ENCODE measurements at places on chromosomes 7 and 10.
A peak's percentile ranks its signal among the peaks of the same experiment; 100 is the strongest.

GRCh38 chr7:151117565-151117964, 31.3 kb downstream of the AGAP3 start:
- no peak for DNase-seq

DNA sequence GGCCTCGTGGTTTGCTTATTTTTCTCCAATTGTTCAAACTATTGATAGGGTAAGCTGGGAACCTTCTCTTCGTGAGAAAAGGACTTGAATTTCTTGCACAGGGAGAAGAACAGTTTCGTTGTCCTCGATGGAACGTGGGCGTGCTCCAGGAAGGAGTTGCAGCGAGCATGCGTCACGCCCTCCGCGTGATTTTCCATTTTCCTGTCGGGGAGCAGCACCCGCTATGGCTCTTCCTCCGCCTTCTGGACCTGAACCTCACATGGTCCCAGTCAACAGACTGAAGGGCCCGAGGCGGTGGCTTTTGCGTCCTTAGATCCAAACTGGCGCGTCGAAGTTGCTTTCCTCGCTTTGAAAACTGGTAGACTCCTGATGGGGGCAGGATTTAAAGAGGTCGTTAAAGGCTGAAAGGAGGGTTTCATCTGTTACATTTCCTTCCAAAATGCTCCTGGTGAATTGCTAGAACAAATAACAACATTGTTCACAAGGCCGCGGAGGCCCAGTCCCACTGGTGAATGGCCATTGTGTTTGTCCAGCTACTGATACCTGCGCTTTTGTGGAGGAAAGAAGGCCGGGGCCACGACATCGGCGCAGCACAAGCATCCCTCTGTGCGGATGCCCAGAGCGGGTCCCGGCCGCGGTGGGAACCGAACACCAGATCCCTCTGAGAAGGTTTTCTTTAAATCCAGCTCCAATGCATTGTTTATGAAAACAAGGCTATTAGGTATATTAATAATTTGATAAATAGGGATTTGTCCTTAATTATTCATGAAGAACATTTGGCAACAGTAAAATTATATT, 75.9 kb downstream of the EBF3 start:
- no peak for DNase-seq

- DNase-seq, result no peak
Measured at GRCh38 chr10:34224639-34225038, 590.5 kb downstream of the PARD3 start.

GRCh38 chr7:97039374-97040065, 14.9 kb upstream of the DLX5 start:
- no peak for DNase-seq

DNA sequence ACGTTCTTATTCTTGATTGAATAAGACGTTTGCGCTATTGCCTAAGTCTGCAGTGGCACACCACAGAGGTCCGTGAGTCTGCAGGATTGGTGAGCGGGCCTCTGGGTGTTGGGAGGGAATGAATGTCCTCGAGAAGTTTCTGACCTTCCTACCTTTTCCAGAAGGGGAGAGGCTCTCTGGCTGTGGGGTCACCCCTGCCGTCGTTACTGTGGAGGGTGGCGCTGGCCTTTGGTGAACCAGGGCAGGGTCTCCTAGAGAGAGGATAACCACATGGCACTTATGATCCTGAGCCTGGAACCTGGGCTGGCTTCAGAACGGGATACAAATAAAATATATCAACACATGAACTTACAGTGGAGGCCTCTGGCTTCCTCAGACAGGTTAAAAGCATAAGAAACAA, 13.8 kb downstream of the IL15RA start:
- DNase-seq, result no peak

DNA sequence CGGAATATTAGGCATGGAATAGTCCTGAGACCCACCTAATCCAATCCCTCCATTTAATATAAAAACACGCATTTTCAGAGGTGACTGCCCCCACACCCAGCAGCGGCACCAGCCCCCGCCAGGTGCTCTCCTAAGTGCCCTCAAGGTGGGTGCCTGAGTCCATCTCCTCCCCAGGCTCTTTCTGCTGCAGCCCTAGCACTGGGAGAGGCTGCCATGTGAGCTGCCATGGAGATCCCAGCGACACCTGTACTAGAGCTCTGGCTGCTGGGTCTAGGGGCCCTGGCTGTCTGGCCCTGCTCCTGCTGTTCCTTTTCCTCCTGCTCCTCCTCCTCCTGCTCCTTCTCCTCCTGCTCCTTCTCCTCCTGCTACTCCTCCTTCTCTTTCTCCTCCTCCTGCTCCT, 191.1 kb upstream of the BMPER start:
- no peak for DNase-seq

- DNase-seq, result no peak
Measured at GRCh38 chr7:11615174-11615573, 216.8 kb downstream of the THSD7A start.

GRCh38 chr10:63922468-63923284, 401.5 kb downstream of the REEP3 start:
- DNase-seq, result no peak

DNA sequence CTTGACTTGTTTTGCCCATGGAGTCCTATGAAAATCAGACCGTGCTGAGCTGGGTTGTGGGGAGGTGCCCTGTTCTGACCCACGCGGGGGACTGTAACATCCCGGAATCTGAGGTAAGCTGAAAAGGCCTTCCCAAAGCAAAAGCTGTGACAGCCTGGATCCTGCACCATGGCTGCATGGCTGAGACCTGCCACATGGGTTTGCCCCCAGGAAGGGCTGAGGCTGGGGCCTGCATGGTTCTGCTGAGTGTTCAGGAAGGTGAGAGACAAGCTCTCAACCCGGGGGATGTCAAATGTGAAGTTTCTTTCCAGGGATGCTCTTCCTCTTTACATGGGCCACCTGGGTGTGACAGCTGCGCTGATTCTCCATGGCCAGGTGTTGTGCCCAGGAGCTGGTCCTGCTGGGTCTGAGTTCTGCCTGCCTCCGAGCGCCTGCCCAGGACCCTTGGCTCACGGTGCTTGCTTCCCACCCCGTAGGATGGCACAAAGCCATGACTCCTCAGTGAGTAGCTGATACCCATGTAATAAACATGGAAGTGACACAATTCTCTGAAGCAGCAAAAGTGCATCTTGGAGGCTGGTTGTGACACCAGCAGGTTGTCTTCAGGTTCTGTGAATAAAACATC, 58.3 kb downstream of the VIPR2 start:
- no peak for DNase-seq

GRCh38 chr7:105743351-105744090, 132.9 kb downstream of the ATXN7L1 start:
- DNase-seq, result no peak

DNA sequence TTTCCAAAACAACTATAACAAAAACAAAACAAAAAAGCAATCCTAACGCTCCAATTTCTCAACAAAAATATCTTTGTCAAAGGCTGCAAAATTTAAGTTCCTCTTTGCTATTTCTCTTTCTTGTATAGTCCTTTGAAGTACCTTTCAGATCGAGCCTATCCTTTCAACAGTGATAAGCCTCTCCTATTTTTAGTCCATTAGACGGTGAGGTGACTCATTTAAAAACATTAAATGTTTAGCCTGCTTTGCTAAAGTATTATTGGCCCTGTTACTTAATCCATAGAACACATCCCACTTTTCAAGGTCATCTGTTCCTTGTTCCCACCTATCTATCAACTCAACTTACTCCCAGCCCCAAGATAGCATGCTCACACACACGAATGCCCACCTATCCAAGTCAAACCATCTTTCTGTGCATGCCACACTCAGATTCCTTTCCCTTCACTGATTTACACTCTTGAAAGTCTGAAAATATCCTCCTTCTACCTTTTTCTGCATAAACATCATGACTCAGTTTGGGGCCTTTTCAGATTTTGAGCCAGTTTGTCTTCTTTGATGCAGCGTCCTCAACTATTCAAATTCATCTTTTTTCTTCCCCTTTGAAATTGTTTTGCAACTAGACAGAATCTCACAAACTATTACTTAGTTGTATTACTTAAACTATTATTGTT, 224.9 kb upstream of the TMEM229A start:
- no peak for DNase-seq

GRCh38 chr7:20260223-20260622, 43.0 kb upstream of the MACC1 start:
- peak; percentile 83 for DNase-seq

GRCh38 chr10:24556126-24556749, 167.4 kb downstream of the ARHGAP21 start:
- DNase-seq, result no peak

DNA sequence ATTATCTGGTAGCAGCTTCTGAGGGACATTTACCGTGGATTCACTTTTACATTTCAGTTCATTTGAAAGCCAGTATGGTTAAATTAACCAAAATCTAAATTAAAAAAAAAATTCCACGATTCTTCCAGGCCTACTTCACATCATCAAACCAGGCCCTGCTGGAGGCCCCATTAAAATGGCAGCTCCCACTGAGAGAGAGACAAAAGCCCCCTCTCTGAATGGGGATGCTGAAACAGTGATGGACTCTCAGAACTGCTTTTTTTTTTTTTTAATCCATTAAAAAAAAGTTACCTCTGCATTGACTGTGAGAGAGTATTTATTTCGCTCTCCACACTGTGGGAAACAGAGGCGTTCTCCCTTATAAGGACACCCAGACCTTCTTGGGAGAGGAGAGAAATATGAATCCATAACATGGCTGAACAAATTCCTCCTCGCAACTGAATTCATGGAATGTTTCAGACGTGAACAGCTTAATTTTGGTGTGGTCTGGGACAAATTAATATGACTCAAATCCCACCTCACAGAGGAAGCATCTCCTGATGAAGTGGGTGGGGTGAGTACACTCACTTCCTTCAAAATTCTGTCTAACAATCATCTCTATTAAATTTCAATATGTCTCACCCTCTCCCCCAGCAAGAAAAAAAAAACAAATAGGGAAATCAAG, 73.5 kb downstream of the SAMD9 start:
- no peak for DNase-seq

DNA sequence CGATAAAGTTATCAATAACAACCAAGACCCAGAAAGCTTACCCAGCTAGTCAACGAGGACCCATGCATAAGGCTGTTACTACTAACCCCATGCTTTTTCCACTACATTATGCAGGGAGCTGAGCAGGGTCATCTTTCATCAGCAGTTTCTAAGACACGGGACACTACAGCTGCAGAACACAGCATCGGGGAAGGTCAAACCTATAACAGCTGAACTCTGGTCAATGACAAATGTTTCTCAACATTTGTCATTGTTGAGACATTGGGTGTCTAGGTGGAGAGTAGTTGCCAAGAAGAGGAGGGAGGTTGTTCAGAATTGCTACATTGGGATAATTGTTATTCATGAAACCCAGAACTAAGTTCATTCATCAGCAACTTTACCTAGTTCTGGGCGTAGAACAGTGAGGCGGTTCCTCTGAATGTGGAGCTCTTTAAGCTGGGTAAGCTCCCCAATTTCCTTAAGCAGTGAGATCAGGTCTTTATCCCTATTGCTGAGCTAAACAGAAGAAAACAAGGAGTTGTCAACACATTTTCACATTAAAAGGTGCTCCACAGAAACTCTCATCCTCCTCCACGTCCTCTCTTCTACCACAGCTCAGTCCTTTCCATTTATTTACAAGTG, 105.6 kb downstream of the ZNF22 start:
- DNase-seq, result no peak

DNA sequence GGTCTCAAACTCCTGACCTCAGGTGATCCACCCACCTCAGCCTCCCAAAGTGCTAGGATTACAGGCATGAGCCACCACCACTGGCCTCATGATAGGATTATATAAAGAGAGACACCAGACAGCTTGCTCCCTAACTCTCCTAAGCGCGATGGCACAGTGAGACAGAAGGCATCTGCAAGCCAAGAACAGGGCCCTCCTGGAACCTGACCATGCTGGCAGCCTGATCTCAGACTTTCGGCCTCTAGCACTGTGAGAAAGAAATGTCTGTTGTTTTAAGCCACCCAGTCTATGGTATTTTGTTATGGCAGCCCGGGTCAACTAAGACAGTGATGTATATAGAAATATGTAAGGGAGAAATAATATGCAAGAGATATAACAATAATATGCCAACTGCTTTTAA, 51.2 kb downstream of the SRPK2 start:
- DNase-seq, result no peak

- DNase-seq, result no peak
Measured at GRCh38 chr10:58588673-58589265, 76.1 kb downstream of the BICC1 start.

GRCh38 chr7:27409776-27410175, 167.2 kb downstream of the EVX1 start:
- peak; percentile 48 for DNase-seq

DNA sequence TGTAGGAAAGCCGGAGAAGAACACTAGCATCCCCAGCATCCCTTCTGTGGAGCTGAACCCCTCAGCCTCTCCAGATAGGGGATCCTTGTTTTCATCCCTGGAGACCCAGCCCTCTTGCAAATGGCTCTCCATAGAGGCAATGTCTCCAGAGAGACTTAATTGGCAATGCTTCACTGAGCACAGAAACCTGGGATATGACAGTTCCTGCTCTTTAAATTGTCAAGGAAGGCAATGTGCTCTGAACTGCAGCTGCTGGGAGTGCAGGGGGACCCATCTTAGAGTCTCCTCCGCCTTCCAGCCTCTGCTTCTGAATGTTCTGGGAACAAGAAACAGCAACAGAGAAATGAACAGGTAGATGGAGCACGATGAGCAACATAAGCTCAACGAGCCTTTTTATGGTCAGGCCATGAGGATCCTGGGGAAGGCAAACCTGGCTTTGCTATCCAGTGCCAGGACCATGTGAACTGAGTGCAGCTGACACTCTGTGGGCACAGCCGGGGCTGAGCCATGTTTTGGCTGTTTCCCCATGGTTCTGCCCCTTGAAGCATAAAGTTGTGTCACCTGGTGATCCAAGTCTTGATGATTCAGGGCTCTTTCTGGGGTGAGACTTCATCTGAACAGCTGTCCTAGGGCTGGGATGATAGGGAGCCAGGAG, 481.0 kb downstream of the PLXNA4 start:
- no peak for DNase-seq

DNA sequence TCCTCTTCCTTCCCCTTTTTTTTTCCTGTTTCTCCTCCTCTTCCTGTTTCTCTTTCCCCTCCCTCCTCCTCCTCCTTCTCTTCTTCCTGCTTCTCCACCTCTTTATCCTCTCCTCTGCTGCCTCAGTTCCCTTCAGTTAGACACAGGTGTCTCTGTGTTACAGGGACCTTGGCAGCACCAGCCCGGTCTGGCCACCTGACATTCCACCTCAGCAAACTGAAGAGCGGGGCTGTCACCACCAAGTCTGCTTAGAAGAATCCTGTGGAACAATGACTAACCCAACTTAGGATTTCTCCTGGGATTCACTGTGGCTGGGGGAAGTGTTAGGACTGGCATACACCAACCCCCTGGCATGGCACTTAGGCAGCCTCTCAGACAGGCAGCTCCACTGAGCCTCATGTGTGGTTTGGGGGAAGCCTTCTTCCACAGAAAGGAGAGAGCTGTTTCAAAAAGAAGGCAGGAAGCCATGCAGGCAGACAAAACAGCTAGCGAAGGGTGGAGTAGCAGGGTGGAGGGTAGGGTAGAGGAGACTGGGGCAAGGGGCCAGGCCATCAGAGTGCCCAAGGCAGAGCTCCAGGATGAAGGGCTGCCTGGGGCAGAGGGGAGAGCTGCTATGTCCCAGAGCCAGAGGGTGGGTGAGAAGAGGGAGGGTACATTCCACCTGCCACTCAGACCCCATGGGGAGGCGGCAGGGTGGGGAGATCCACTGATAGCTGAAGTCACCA, 13.2 kb upstream of the GDF10 start:
- DNase-seq, result no peak

GRCh38 chr10:103295374-103296015, 18.6 kb downstream of the INA start:
- no peak for DNase-seq

- DNase-seq, result peak; percentile 55
Measured at GRCh38 chr10:73850863-73851461, 23.4 kb downstream of the CAMK2G start.

All from lung (tissue), 17 donors.